Choroid plexus epithelial cell (primary cell): ENCODE measurements at places on chromosomes 6 and 20.

DNA sequence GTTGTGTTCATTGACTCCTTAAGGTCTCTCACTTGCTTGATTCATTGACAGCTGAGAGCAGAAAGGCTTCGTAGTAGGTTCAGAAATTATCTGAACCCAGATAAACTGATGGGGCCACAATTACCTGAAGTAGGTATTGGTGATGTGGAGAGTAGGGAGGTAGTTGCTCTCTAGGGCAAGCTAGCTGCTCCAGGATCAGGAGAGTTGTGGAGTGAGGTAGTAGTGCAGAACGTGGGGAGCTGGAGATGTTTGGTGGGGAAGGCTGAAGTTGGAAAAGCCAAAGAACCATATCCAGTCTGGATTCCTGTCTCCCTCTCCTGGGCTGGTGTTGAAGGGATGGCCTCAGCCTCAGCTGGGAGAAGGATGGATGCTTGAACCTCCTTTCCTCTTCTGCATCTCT lies 15.9 kb downstream of the TJAP1 start:
- DNase-seq, result no peak

- no peak for DNase-seq
These were observed 11.9 kb downstream of the BHLHE23 start for GRCh38 chr20:62994869-62995281.

- no peak for DNase-seq
These were observed 9.2 kb upstream of the FAM83C start for GRCh38 chr20:35301426-35301825.

DNA sequence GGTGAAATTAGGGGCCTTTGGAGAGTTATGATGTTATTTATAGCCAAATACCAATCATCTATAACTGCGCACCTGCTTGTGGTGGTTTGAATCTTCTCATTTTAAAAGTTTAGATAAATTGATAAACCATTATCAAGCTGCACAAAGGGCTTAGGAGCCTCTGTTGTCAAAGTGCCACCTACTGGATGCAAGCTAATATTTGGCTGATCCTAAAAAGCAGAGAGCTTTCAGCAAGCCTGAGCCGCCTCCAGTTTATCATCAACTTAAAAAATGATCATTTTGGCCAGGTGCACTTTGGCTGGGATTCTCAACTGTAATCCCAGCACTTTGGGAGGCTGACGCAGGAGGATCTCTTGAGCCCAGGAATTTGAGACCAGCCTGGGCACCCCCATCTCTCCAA lies 58.5 kb upstream of the ATXN1 start:
- peak; percentile 57 for DNase-seq

DNA sequence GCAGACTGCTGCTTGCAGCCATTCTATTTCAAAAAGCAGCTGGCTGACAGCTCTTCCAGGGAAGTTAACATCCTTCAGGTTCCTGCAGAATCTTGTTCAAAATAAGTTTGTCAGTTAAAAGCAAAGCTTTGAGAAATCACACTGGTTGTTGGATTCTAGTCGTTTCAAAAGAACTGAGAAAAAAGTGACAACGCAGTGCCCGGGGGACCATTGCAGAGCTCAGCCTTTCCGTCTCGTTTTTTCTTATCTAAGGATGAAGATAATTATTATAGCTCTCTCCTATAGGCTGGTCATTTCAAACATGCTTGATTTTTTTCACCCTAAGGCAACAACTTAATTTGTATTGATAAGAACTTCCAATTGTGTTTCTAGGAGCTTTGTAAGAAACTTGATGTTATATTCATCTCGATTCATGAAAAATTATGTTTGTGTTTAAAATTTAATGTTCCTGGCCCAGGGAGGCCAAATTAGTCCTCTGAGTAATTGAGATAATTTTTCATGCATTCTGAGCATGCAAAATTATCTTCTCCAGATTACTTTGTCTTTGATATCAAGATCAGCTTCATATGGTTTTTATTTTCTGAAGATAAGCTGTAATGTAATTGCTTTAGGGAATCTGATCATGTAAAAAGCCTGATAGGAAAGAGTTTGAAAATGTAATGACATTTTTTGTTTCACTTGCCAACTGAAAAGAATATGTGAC lies 58.4 kb downstream of the SNAP25 start:
- no peak for DNase-seq

GRCh38 chr6:33417128-33417902 lies 592 bp downstream of the CUTA start:
- DNase-seq, result peak; percentile 81

DNA sequence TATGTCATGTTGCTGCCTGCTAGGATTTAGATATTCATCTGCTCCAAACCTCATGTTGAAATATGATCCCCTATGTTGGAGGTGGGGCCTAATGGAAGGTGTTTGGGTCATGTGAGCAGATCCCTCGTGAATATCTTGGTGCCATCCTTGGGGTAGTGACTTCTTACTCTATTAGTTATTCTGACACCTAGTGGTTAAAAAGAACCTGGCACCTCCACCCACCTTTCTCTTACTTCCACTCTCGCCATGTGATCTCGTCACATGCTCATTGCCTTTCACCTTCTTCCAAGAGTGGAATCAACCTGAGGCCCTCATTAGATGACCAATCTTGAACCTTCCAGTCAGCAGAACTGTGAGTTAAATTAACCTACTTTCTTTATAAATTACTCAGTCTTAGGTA lies 549.4 kb upstream of the SYNCRIP start:
- peak; percentile 6 for DNase-seq

GRCh38 chr6:96876886-96877545 lies 20.7 kb downstream of the NDUFAF4 start:
- no peak for DNase-seq

GRCh38 chr6:22295145-22295544 lies 1.7 kb downstream of the PRL start:
- DNase-seq, result no peak

GRCh38 chr6:22024973-22025467 lies 271.8 kb downstream of the PRL start:
- no peak for DNase-seq

GRCh38 chr6:18692929-18693685 lies 306.0 kb downstream of the RNF144B start:
- no peak for DNase-seq

DNA sequence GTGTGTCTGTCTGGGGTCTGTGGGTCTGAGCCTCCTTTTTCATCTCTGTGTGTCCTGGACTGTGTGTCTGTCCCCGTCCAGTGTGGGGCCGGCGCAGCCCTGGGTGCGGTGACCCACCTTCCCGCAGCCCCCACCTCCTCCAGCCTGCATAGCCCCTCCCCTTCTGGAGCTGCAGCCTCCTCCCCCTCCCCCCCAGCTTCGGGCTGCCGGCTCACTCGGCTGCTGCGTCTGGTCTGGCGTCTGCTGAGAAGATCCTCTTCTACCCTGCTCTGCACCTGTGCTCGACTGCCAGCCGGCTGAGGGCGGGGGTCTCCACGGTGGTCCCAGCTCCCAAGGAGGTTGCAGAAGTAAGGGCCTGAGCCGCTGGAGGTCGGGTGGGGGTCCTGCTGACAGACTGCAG lies 7.6 kb upstream of the LKAAEAR1 start:
- no peak for DNase-seq

- DNase-seq, result no peak
These were observed 21.4 kb upstream of the MAPRE1 start for GRCh38 chr20:32798046-32798981.

DNA sequence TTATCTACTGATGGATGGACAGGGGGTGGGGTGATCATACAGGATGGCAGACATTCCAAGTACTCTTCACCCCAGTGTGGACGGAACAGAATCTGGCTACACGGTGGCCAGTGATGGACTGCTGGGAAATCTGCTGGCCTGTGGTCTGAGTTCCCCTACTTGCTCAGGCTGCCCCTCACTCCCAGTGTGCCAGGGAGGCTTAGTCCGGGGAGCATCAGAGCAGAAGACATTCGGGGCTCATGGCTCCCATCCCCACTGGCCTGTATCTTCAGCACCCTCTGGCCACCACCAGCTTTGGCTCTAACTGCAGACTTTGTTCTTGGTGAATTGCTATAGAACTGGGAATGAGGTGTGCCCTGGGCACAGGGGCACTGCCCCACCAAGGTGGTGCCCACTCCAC lies 15.3 kb downstream of the TLDC2 start:
- DNase-seq, result no peak

GRCh38 chr6:42366999-42367352 lies 84.8 kb downstream of the TRERF1 start:
- no peak for DNase-seq

DNA sequence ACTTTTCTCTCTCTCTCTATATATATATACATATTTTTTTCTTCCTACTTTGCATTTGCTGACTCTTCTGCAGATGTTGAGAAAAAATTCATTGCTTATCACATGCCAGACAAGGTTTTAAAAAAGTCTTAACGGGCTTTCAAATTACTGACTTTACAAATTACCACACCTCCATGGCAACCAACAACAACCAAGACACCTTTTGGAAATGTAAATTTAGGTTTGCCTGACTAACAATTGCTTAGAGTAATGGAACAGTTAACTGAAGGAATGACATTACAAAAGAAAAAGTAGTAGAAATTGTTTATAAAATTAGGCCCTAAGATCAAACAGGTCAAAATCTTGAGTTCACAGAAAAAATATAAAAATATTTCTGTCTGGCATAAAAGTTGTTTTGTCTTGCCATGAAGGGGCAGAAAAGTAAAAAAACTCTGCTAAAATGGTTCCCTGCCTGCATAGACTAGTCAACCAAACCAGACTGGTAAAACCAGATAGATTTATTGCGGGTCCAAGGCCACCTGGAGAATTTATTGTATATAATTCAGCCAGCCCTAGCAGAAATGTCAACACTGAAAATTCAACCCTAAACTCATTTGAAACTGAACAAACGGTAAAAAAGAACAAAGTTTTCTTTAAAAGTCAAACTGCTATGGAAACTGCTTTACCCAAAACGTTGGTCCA lies 92.8 kb upstream of the FRMD1 start:
- DNase-seq, result no peak

GRCh38 chr20:19993958-19994669 lies 23.0 kb upstream of the NAA20 start:
- DNase-seq, result peak; percentile 52

DNA sequence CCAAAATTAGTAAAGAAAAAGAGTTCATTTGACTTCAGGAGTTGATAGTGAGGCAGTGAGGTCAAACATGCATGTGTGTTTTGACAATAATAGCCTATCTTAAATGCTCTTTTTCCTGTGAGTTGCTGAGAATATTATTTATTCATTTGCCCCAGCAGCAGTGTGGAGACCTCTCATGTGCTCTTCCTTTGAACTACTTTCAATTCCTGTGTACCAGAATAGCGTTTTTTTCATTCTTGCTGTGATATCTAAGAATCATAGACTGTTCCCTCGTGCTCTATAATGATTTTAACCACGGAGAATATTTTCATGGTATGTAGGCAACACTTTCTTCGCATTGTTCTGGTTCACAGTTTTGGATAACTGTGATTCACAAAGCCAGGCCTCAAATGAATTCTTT lies 5.2 kb downstream of the CDYL start:
- DNase-seq, result peak; percentile 23

GRCh38 chr6:157751547-157752200 lies 71.4 kb upstream of the SNX9 start:
- DNase-seq, result no peak

DNA sequence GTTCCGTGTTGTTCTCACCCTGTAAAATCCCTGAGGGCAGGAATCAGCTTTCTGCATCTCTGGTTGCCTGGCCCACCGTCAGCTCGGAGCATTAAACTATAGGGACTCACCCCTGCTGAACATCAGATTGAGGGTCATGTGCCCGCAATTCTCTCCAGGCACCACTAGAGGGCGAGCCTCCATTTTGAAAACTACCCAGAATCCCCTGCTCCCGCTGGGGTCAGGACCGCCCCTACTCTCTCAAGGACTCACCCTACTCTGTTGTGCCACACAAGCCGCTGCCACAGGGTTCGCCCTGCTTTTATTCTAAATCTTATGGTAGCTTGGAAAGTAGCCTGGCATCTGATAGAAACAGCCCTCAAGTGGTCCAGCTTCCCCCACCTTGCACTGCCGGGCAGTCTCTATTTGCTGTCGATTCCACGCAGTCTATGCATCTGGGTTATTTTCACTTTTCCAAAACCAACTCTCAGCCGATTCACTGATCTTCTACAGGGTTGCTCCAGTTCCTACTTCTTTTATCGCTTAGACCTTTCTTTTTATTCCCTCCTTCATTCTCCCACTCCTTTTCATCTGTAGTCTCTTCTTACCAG lies 244.1 kb upstream of the QKI start:
- DNase-seq, result peak; percentile 12

DNA sequence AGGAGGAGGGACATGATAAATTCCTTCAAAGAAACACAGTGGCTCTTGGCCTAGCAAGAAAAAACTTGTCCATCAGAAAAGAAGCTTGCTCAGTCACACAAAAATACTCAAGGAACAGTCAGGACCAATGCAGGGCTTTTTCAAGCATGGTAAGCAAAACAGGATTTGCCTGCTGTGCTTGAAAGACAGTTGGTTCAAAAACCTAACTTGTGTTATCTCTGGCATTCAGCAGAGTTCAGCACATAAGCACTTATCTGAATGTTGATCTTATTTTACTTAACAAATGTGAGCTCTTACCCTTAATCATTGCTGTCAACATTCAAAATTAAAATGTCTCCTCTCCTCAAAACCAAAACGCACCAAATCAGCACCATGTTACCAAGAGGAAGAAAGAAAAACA lies 38.3 kb downstream of the ATG5 start:
- peak; percentile 58 for DNase-seq

GRCh38 chr20:49612127-49612738 lies 44.3 kb upstream of the PTGIS start:
- DNase-seq, result no peak

GRCh38 chr20:49397525-49397924 lies 84.9 kb downstream of the KCNB1 start:
- DNase-seq, result peak; percentile 26

DNA sequence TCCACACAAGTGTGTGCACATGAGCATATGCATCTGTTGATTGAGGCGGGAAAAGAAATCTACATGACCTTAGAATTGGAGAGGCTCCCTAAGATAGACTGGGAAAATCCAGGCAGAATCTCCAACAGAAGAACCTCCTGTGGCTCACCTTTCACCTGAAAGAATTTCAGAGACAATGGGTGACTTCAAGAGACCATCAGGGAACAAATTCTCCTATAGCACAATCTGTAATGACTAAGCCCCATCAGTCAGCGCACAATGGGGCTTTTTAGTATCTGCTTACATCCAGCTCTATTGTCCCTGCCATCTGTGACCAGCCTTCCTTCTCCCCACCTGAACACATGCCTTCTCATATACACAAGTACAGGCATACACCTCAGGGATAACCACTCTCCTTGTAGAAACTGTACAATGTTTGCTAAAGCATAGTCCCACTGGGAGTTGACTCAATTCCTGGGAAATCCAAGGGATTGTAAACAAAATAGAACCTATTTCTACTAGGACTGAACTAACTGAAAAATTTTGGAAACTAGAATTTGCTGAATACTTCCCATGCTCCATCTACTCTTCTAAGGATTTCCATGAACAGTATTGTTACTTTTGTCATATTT lies 150.8 kb upstream of the STXBP5 start:
- DNase-seq, result no peak

- DNase-seq, result no peak
These were observed 140.6 kb downstream of the MTHFD1L start for GRCh38 chr6:151005896-151006632.

GRCh38 chr6:116966675-116967576 lies 89.9 kb downstream of the RFX6 start:
- DNase-seq, result no peak

- peak; percentile 5 for DNase-seq
These were observed 129.7 kb downstream of the FAXC start for GRCh38 chr6:99219788-99220187.

- DNase-seq, result peak; percentile 46
These were observed 3.4 kb upstream of the TUBB2B start for GRCh38 chr6:3230900-3231246.
